ENCODE measurements at places on chromosomes 3 and 15.

DNA sequence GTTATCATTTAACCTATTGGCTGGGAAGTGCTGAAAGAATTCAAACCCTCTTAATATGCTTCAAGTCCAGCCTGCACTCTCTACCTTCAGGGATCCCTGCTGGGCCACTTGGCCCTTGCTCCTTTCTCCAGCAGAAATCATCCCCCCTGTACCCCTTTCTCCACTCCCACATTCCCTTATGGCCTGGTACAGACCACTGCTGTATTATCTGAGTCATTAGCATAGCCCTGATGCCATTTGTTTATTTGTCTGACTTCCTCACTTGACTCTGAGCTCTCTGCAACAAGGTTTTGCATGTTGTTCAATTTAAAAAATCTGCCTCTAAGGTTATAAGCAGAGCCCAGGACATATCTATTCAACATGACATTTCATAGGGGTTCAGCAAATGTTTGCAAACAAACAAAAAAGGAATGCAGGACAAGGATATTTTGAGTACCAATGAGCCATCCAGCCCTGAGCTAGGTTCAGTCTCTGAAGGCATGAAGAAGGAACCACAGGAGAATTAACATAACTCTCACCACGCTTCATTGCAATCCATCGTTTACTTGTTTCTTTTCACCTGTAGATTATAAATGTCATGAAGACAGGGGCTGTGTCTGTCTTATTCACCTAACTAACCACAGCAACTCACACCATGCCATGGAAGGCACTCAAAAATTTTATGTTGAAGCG is 26.6 kb upstream of the HES1 start:
- DNase-seq: no peak

DNA sequence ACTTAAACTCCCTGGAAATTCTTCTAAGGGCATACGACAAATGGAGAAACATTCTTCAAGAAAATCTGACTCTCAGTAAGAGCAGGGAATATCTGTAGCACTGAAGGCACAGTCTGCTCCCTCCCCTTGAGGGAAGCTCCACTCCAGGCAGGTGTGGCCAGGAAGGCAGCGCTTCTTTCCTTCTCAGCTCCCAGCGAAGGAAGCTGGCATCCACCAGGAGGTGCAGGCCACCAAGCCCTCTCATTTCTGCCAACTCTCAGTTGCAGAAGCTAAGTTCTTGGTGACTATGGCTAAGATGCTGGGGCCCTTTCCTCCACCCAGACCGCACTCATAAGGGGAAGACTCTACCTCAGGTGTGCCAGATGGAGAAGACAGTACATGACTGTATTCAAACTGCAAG is 37.7 kb upstream of the SLC41A3 start:
- DNase-seq: no peak

DNA sequence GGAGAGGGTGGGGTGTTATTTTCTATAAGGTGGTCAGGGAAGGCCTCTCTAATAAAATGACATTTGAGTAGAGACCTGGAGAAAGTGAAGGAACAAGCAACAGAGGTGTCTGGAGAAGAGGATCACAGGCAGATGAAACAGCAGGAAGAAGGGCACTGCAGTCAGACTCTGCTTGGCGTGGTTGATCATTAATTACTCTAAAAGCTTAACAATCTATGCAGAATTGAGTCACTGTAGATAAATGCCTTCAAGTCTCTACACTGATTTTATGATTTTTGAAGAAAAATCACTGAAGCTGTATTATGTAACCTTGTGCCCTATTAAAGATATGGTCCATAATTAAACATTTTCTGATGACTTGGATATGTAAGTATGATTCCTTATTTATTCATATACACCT is 114.2 kb downstream of the TNIK start:
- no peak for DNase-seq

GRCh38 chr3:152879130-152879789 is 44.3 kb downstream of the P2RY1 start:
- no peak for DNase-seq

Measured in AG08396 (cell line).